ENCODE measurements at places on chromosomes 12 and 14.
A peak's percentile ranks its signal among the peaks of the same experiment; 100 is the strongest.

- peak; percentile 65 for DNase-seq
Measured at GRCh38 chr12:48996794-48997718, 2.1 kb downstream of the DDN start.

GRCh38 chr12:20309504-20310148, 58.7 kb upstream of the PDE3A start:
- no peak for DNase-seq

DNA sequence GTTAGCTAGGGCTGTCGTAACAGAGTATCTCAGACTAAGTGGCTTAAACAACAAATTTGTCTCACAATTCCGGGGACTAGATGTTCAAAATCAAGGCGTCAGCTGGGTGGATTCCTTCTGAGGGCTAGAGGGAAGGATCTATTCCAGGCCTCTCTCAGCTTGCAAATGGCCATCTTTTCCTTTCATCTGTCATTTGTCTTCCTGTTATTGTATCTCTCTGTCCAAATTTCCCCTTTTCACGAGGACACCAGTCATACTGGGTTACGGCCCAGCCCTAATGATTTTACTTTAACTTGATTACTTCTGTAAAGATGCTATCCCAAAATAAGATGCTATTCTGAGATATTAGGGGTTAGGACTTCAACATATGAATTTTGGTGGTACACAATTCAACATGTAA, 119.0 kb upstream of the CPSF6 start:
- no peak for DNase-seq

DNA sequence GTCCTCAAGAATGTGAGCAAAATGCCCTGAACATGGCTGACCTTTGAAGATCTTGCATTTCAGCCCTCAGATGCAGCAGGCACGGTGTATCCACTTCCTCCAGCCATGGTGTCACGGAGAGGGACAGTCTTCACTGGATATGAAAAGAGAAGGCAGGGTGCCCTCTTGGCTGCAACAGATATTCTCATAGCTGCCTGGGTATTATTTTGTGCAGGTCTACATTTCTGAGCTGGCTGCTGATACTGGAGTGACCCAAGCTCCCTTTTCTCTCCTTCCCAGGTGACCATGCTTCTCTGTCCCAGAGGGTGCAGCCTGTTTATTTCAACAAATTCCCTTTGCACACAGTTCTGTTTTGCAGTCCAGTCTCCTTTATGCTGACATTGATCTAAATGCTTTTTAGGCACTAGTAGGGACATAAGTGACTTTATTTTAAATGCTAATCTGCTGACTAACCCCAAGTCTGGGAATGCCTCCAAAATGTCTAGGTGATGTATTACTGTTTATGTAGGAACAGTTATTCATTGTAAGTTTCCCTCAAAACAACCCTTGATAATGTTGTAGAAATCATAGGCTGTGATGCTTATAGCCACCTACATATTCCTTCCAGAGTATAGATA, 17.4 kb upstream of the PYGL start:
- peak; percentile 86 for DNase-seq

DNA sequence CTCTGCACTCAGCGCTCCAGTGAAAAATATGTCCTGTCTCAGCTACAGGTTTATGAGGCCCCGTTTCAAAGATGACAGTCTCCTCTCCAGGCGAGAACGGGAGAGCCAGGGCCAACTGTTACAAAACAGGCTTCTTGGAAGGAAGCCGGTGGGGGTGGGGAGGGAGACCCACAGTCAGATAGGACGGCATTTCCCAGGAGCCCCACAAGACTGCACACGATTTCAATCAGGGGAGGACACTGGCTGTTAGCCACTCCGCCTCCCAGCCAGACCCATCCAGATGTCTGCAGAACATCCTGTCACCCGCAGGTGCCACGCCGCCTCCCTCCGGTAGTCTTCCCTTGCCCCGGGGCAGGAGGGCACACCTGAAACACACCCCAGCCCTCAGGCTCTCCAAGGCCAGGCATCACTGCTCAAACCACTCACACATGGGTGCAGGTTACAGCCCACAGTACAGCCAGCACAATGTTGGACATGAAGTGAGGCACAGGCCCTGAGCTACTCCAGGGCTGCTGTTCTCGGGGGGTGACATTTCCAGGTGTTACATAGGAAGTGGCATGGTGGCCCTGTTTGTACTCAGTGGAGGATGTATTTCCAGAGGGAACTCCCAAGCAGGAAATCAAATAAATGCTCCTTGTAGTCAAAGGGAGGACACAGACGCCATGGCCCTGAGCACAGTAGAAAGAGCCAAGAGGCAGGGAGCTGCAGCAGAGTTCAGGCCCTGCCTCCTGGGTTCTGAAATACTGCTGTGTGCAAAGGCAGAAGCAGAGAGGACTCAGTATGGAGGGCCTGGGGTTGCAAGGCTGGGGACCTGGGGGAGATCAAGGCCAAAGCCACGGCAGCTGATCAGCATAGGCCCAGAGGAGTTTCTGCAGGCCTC, 138.1 kb downstream of the BCL11B start:
- no peak for DNase-seq

- no peak for DNase-seq
Measured at GRCh38 chr12:56622535-56622934, 7.6 kb downstream of the BAZ2A start.

- DNase-seq: no peak
Measured at GRCh38 chr14:96357216-96357615, 5.9 kb downstream of the ATG2B start.

- no peak for DNase-seq
Measured at GRCh38 chr14:104993306-104993705, 7.7 kb downstream of the CLBA1 start.

DNA sequence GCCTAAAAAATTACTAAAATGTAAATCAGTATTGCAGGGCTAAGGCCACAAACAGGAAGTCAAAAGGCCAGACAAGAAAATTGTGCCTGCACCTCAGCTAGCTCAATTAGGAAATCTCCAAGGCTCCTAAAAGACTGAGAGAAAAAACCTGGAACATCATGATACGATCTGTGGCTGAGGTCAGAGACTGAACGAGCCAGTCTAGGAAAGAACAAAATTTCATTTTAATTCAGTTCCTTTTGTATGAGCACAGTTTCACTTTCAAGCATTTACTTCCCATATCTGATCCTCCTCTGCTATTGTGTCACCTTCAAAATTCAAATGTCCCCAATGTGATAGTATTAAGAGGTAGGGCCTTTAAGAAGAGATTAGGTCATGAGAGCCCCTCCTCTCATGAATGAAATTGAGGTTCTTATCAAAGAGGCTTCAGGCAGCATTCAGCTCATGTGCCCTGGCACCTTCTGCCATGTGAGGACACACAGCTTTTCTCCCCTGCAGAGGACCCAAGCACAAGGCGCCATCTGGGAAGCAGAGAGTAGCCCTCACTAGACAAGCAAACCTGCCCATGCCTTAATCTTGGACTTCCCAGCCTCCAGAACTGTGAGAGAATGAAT, 14.8 kb downstream of the PRKAB1 start:
- no peak for DNase-seq

DNA sequence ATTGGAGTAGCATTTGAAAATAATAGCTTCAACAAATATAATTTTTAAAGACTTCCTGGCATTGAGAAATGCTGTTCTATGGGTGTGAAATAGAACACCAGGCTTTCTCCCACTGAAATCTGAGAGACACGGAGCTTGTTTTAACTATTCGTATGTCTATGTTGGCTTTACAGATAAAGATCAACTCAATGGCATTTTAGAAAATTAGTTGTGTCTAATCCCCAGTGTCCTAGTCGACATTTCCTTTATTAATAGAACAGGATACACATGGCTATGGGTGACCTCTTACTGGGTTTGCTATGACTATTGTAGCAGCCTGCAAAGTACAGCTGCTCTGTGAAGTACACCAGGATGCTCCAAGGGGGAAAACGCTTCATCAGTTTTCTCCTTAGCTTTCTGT, 159.3 kb downstream of the SLC25A21 start:
- DNase-seq: no peak

GRCh38 chr12:14834509-14834908, 8.8 kb downstream of the ART4 start:
- no peak for DNase-seq

GRCh38 chr12:2393016-2393415, 340.2 kb downstream of the CACNA1C start:
- DNase-seq: no peak

- DNase-seq: no peak
Measured at GRCh38 chr14:93059917-93060545, 55.7 kb downstream of the ITPK1 start.

DNA sequence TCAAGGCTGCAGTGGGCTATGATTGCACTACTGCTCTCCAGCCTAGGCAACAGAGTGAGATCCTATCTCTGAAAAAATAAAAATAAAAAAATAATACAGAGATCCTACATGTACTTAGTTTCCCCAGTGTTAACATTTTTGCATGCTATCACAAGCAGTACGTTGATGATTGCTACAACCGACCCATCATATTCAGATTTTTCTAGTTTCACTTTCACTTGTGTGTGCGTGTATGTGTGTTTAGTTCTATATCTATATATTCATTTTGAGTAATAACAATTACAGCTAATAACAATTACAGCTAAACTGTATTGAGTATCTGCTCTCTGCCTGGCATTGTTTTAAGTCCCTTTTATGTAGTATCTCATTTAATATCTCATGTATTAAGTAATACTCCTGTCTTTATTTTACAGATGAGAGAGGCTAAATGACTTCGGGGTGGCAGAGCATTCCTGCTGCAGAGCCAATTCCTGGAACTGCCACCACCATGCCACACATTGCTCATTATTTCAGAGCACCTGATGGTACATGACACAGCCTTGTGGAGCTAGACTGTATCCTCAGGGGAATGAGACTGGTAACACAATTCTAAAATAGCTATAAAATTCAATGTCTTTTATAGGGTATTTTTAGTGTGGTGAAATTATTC, 153.1 kb downstream of the BCAT1 start:
- no peak for DNase-seq

GRCh38 chr14:94893411-94894160, 123.7 kb upstream of the GSC start:
- DNase-seq: no peak

DNA sequence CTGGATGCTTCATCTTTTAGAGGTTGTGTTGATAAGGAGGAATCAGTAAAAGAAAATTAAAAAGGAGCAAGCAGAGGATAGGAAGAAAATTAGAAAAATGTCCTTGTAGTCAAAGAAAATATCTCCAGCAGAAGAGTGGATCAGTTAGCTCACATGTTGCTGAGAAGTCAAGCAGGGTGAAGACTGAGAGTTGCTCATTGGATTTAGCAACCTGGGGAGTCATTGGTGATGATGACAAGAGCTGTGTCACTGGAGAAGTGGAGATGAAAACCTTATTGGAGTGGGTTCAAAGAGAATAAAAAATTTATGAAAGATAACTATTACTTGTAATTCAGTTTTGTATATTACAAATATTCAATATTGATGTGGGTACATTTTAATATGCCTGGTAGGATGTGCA, 9.8 kb downstream of the FRMD6 start:
- DNase-seq: no peak
